ENCODE measurements at places on chromosomes 6 and 20.
A peak's percentile ranks its signal among the peaks of the same experiment; 100 is the strongest.

DNA sequence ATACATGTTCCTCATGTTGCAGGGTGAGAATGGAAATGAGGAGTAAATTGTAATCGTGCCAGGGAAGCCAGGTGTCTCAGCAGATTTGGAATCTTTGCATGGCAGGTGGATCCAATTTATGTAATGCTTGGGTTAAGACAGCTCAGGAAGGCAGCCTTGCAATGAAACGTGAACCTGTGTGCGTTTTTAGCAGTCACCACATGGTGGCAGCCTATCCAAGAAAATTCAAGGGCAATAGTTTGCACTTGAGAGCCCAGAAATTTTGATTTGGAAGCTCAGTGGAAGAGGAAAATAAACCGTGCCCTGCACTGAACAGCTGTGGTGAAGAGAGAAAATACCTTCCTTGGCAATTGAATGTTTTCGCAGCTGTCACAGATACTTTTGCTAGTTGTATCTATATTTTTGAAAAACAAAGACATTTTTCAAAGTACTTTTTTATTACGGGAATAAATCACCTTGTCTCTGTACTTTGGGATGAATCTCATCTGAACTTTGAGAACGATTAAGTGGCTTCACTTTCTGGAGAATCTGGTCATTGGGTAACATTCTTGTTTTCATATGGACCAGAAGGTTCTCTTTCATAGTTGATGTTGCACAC is 26.5 kb downstream of the MTHFD1L start:
- DNase-seq, result peak; percentile 62

DNA sequence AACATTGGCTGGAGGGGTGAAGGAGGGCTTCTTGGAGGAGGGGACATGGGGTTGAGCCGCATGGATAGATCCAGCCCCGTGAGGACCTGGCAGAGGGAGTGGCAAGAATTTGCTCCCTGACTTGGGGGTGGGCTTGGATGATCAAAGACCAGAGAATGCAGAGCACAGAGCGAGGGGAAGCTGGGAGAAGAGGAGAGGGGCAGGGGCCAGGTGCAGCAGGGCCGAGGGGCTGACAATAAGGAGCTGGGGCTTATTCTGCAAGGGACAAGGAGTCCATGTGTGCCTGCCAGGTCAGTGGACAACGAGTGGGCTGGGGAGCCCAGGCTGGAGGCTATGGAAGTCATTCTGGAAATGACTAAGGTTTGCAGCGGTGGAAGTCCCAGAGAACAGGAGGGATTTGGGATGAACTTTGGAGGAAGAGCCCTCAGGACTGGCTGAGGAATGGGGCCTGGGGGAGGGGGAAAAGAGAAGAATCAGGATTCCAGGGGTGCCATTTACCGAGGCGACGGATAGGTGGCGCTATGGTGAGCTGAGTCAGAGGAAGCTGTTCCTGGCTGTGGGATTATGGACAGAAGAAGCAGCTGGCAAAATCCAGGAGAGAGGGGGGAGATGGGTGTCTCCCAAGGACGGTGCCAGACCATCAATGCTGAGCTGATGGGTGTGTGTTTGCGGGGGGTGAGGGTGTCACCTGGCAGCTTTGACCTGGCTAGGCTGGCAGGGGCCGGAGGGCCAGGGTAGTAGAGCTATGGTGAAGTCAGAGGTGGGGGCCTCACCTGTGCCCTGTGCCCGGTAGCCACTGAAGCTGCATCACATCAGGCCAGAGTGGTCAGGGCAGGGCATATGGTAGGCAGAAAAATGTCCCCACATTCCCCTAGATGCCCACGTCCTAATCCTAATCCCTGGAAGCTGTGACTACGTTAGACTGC is 7.8 kb downstream of the KCNG1 start:
- peak; percentile 4 for DNase-seq

GRCh38 chr6:45512717-45513116 is 135.0 kb upstream of the SUPT3H start:
- DNase-seq, result no peak

GRCh38 chr6:148758492-148758891 is 11.7 kb downstream of the UST start:
- DNase-seq, result peak; percentile 4

- DNase-seq, result peak; percentile 6
Observed at GRCh38 chr6:166728884-166729530, 102.0 kb upstream of the RPS6KA2 start.

GRCh38 chr20:45518282-45518681 is 2.9 kb upstream of the SPINT3 start:
- DNase-seq, result no peak

Measured in AML-193 (cell line).